Activated naive CD4-positive, alpha-beta T cell treated with Interleukin-2 at 50 U/mL for 16 hours (primary cell): ENCODE measurements at places on chromosomes 6 and 20.

- DNase-seq, result no peak
These were observed 181.8 kb downstream of the FOXA2 start for GRCh38 chr20:22402550-22402949.

DNA sequence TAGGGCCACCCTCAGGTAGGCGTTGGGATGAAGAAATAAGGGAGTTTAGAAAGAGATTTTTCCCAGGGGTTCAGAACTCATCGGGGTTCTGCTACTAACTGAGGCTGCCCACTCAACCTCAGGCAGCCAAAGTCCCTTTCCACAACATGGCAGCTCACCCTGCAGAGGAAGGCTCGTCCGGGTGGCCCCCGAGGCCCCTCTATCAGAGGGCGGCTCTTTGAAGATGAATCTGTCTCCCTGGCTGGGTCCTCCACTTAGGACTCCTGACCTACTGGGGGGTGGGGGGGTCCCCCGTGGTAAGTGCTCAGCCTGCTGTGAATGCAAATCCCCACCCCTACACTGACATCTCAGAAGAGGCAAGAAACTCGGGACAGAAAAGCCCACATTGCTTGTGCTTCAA is 182.9 kb downstream of the SOD2 start:
- no peak for DNase-seq

DNA sequence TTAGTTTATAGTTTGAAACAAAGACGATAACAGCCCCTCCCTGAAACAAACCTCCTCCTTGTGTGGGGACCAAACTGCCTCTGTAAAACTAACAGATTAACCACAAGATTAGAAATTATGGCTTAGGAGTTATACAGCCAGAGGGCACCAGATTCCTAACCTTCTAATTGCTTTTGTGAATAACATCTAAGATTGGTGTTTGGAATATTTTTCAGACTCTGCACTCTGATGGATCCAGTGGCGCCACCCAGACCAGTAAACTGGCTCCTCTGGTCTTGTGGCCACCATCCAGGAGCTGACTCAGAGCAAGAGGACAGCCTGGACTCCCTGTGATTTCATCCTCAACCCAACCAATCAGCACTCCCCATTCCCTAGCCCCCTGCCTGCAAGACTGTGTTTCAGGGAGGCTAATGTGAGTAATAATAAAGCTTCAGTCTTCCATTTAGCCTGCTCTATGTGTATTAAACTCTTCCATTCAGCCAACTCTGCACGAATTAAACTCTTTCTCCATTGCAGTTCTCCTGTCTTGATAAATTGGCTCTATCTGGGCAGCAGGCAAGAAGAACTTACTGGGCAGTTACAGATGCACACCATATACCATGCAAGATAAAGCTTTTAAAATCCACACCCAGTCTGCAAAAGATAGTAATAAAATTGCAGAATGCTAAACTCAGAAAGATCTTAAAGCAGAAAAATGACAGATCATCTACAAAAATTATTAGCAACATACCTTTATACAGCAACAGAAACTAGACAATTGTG is 58.5 kb upstream of the SLC22A16 start:
- no peak for DNase-seq

DNA sequence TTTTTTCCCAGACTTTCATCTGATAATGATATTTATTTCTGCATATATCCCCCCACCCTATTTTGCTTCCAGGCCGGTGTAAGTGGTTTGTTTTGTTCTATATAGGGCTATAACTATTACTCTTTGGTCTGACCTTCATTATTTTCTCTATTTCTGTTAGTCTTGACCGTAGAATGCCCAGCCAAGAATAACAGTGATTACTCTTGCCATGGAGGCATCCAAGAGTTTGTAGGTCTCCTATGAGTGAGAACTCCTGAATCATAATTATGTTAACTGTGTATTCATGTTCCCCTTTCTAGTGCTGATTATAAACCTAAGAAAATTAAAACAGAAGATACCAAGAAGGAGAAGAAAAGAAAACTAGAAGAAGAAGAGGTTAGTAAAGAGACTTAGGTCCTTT is 52.2 kb downstream of the TOP1 start:
- DNase-seq, result no peak

- DNase-seq, result no peak
These were observed 28.1 kb downstream of the SNRNP48 start for GRCh38 chr6:7617801-7618764.

DNA sequence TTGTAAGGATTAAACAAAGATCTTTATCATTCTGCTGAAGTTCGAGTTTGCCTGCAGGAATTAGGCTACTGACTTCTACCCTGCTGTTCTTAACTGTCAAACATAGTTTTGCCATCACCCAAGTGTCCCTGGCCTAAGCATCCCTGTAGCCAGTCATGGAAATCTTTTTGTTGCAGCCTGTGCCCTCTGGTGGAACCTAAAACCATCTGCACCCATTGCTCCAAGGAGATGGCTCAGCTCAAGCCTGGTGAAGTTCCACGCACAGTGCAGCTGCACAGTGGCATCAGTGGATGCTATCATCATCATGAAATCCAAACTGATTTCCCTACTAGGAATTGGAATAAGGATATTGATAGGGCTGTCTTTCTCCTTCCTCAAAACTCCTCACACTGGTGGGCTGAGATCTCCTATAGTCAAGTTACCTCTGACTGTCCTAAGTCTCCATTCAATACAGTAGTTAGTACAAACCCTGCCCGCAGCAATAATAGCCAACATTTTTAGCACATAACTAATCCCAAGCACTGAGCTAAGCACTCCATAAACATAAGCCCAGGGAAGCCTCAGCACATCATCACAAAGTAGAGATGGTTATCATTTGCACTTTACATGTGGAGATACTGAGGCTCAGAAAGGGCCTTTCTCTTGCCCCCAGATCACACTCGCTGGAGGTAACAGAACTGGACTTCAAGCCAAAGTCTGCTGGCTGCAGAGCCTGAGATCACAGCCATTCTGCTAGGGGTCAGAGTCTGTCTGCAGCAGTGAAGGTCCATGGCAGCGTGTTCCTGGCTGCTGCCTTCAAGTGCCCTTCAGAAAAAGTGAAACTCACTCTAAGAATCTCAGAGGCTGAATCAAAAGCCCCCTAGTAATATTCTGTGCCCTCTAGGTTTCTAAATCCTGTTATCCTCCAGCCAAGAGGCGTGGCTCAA is 77.2 kb upstream of the MC3R start:
- no peak for DNase-seq

GRCh38 chr20:40650707-40651106 is 38.3 kb downstream of the MAFB start:
- no peak for DNase-seq

DNA sequence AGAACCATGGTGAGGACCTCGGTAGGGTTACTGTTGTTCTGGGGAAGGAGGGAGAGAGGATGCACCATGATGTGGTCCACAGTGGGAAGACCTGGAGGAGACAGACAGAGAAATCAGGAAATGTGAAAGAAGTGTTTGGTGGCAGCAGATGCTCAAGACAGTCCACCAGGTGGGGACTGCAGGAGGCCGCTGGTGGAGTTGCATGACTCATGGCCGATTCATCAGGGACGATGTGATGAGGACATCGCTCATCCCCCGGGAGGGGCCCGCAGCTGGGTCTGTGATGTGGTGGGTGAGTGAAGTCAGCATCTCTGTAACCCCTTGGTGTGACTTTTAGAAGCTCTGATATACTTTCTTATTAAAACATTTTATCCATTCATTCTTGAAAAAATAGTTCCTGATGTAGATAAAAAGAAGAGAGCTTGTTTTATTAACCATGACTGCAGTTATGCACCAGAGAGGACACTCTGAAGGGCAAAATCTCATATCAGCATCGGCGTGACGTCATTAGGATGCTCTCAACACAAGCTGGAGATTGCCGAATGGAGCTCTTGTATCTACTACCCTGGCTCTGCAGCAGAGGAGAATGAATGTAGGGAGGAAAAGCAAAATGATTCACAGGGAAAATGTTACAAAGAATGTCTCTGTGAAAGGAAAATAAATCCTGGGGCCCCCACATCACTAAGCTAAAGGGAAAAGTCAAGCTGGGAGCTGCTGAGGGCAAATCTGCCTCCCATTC is 71.2 kb downstream of the RAMACL start:
- DNase-seq, result peak; percentile 50

DNA sequence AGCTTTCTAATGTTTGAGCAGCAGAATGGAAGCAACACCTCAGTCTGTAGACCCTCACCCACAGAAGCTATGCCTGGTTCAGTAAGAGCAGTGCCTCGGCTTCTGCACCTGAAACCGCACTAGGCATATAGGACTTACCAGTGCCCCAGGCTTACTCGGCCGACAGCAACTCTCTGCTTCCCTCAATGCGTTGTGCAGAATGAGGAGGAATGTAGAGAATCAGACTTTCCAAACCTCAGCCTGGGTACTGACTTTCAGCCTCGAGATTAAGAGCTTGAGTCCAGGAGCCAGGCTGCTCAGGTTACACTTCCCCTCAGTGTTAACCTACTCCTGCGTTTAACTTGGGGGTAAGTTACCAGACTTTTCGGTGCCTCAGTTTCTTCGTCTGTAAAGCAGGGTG is 8.6 kb downstream of the EYA2 start:
- no peak for DNase-seq

- no peak for DNase-seq
These were observed 34.1 kb upstream of the RPL7L1 start for GRCh38 chr6:42845327-42845694.

- DNase-seq, result no peak
These were observed 3.0 kb downstream of the SRC start for GRCh38 chr20:37348792-37349516.

DNA sequence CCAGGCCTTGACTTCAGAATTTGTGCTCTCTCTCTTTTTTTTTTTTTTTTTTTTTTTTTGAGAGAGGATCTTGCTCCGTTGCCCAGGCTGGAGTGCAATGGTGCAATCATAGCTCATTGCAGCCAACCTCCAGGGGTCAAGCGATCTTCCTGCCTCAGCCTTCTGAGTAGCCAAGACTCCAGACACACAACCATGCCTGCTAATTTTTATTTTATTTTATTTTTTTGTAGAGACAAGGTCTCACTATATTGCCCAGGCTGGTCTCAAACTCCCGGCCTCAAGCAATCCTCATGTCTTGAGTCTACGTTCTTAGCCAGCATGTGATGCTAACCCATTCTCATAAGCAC is 19.4 kb downstream of the TGM2 start:
- no peak for DNase-seq

GRCh38 chr20:50475681-50476292 is 34.4 kb upstream of the PTPN1 start:
- DNase-seq, result no peak

- no peak for DNase-seq
These were observed 76.7 kb downstream of the FOXC1 start for GRCh38 chr6:1686117-1687098.

- no peak for DNase-seq
These were observed 49.2 kb upstream of the ATXN1 start for GRCh38 chr6:16810411-16810810.

DNA sequence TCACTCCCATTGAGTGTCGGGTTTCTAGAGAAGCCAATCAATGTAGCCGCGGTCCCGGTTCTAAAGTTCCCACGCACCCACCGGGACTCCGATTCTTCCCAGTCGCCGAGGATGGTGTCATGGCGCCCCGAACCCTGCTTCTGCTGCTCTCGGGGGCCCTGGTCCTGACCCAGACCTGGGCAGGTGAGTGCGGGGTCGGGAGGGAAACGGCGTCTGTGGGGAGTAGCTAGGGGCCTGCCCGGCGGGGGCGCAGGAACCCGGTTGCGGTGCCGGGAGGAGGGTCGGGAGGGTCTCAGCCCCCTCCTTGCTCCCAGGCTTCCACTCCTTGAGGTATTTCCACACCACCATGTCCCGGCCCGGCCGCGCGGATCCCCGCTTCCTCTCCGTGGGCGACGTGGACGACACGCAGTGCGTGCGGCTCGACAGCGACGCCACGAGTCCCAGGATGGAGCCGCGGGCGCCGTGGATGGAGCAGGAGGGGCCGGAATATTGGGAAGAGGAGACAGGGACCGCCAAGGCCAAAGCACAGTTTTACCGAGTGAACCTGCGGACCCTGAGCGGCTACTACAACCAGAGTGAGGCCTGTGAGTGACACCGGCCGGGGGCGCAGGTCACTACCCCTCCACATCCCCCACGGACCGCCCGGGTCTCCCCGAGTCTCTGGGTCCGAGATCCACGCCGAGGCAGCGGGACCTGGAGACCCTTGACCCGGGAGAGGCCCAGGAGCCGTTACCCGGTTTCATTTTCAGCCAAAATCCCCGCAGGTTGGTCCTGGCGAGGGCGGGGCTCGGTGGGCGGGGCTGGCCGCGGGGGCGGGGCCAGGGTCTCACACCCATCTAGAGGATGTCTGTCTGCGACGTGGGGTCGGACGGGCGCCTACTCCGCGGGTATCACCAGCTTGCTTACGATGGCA is 35.2 kb upstream of the HLA-G start:
- DNase-seq, result peak; percentile 72

DNA sequence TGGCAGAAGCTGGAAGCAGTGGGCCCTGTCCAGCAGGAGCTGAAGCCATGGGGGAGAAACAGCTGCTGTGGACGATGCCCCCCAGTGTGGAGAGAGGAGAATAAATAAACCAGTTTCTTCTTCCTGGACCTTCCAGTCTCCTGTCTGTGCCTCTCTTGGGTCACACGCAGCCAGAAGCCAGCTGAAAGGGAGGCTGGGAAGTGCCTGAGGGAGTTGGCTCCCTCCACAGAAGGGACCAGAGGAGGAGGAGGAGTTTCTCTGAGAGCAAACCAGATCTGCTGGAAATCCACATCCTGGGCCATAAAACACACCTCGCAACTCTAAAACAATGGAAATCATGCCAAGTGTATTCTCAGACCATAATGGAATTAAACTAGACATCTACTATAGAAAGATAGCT is 577.0 kb downstream of the CDH26 start:
- DNase-seq, result no peak

DNA sequence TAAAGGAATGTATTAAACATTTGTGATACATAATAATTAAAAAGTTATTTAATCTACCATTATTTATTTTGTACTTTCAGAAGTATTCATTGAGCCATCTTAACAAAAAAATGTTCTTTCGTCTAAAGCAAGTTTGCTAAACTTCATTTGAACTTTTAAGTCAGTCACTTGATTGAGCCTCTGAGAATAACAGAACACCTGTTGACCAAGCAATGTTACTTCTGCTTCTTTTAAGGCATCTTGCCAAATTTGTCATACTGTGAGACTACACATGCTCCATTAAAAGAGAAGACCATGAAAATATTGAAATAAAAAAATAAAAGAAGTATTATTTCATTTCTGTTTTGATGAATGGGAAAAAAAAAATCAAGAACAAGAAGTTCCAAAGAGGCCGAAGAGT is 141.8 kb upstream of the BMP5 start:
- DNase-seq, result no peak

- DNase-seq, result no peak
These were observed 70.1 kb downstream of the TRMT11 start for GRCh38 chr6:126056355-126057004.

DNA sequence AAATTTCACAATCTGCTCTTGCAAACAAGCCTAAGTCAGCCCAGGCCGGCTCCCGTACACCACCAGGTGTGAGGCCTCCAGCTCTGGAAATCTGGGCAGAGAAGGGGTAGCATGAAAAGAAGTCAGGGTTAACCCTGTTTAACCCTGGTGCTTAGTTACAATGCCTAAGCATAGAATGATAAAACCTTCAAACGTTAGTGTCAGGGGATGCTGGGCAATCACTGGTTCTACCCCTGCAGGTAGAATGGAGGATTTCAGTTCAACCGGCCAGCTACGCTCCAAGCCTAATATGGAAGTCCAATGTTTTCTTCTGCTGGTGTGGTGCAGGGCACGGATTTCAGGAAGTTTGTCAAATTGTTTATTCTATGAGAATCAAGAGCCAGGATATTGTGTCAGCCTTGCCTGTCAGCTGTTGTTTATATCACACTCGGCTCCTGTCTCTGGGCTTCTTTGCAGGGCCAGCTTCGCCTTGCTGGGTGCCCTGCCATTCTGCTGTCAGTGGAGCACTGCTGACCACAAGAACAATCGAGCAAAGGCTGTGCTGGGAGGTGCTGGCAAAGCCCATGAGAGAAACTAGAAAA is 20.2 kb upstream of the CD93 start:
- DNase-seq, result no peak
